ENCODE measurements at places on chromosomes 5 and 9. TPM values are rescaled to one million over a fixed set of nuclear protein-coding genes. Genes with fewer than 3 reads are reported as not detected.

FGFR4 gene
- polyA plus RNA-seq = 67.6 TPM

COL15A1 gene
- polyA plus RNA-seq = 25.2 TPM

TMEM215 gene
- polyA plus RNA-seq = 4.4 TPM

PCDH1 gene
- polyA plus RNA-seq = 22.5 TPM

DNA sequence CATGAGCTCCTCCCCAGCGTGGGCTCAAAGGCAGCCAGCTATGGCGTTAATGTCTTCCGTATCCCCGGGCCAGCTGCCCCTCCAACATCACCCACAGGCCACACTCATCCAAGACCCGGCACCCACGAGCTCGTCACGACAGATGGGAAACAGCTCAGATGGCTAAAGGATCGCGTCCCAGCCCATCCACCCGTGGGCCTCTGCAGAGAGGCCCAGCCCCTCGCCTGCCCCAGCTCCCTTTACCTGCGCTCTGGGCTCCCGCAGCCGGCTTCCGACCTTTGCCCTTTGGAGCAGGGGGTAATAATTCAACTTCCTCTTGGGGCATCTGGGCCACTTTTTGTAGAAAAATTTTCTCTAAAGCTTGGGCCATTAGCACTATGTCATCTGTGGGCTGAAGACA, 16.5 kb downstream of the BRD3 start:
- DNase-seq = no peak

DNA sequence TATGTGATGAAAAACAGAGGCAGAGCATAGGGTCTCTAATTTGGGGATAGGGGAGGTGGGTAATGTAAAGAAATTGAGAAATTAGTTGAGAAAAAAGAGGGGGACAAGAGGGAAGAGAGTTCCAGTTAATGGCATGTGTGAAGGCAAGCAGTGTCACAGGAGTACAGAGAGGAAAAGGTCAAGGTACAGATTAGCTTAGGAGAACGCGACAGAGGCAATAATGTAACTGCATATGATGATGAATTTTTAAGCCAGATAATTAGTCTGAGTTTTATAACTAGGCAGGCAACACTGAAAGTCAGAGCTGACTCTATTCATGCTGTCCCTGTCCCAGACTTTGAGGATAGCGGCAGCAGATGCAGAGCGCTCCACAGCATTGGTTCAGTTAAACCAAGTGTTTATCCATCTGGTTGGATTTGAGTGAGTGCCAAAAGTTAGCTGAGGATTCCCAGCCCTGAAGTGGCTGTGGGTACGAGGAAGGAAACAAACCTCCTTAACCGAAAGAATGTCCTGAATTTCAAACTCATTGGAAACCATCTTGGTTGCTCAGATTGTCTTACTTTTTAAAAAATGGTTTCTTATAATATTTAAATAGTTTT, 315.2 kb downstream of the ARHGAP26 start:
- DNase-seq = no peak

DNA sequence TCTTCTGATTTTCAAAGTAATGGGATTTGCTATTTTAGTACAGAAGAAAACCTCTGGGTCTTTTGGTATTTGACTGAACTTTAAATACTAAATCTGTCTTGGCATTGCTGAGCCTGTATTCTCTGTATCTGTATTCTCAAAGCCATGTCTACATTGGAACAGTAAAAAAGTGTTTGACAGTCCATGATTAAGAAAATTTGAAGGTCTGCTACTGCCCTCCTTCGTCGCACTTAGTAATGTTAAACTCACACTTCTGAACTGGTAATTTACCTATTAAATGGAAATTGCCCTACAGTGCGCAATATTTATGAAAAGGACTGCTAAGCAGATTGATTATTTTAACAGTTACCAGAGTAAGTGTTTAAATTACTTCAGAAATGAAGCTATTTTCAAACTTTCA, 165.7 kb upstream of the SMC2 start:
- DNase-seq = no peak

DNA sequence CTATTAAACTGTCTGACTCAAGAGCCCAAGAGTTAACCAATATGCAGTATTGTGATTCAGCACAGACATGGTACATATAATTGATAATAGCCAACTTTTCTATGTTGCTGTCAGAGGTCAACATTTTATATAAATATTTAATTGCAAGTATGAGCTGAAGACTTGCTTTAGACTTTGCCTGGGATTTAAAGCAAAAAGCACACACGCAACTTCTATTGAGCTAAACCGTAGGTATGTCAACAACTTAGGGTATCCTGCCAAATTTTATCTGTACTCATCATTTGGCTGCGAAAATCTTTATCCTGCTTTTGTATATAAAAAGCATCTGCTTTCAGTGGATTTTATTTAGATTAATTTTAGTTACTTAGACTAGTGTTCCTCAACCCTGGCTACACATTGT, 27.4 kb downstream of the UHRF2 start:
- DNase-seq = no peak

- DNase-seq = no peak
Measured at GRCh38 chr9:17191082-17191481, 56.2 kb downstream of the CNTLN start.

GRCh38 chr5:31464081-31464480, 67.8 kb downstream of the DROSHA start:
- DNase-seq = no peak

- no peak for DNase-seq
Measured at GRCh38 chr5:169805937-169806700, 169.0 kb downstream of the DOCK2 start.

DNA sequence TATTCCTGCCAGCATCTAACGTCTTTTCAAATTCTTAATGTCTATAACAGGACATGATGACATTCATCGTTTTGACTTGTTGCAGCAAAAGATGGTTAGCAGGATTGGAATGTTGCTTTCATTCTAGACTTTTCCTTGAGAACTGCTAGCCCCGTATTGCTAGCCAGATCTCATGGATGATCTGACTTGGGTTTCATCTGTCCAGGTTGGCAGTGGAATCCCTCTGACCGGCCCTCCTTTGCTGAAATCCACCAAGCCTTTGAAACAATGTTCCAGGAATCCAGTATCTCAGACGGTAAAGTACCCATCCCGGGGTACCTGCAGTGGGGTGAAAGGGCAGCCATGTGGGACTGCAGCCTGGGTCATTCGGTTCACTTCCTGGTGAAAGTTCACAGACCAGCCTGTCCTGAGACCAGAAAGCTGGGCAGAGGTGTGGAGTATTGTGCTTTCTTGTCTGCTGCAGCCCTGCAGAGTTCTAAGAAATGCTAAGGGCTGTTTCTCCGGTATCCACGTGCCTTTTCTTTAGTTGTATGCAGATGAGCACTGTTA, 16.7 kb downstream of the QRFP start:
- no peak for DNase-seq

GRCh38 chr5:151895660-151896030, 29.0 kb downstream of the GLRA1 start:
- DNase-seq = no peak

DNA sequence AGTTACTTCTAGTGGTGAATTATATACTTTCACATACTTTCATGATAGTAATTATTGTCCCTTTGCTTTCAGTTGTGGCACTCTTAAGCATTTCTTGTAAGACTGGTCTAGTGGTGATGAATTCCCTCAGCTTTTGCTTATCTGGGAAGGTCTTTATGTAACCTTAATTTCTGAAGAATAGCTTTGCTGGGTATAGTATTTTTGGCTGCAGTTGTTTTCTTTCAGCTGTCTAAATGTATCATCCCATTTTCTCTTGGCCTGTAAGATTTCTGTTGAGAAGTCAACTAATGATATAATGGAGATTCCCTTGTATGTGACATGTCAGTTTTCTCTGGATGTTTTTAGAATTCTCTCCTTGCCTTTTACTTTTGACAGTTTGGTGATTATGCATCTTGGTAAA, 41.0 kb downstream of the TMEM38B start:
- DNase-seq = no peak

DNA sequence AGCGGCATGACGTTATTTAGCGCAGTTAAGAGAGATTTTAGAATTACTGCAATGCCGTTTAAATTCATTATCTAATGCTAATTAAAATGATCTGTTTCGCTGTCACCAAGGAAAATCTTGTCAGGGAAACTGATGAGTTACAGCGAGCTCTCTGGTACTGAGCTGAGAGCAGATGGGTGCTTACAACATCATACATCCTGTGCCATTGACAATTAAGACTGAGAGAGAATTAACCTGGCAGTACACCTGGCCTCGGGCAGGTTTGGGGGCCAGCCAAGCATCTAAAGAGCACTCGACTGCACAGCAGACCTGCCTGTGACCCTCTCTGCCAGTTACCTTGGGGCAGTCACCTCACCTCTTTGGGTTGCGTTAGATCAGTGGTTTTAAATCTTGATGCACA, 55.0 kb downstream of the PUM3 start:
- DNase-seq = no peak

GRCh38 chr5:159539678-159540077, 209.4 kb upstream of the IL12B start:
- no peak for DNase-seq

All from left renal pelvis (tissue), 4 donors.